ENCODE measurements at places on chromosomes 7 and 10.

DNA sequence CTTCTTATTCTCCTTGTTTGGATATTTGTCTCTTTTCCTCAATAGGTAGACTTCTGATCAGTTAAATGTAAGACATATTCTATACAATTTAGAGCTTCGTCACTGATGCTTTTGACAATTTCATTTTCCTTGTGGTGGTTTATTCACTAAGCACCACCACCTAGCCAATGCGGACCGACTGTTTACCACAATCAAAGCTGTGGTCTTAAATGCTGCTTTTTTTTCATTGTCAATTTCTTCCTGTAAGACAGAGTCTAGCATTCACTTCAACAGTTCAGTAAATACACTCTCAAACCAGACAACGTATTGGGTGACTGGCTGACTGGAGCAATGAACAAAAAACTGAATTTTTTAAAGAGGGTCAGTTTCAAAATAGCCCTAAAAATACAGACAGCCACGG is 239.0 kb downstream of the DNAJB6 start:
- no peak for DNase-seq

GRCh38 chr10:74189999-74190421 is 39.0 kb downstream of the ADK start:
- DNase-seq: peak; percentile 63

GRCh38 chr7:121500360-121501058 is 104.4 kb upstream of the FAM3C start:
- DNase-seq: no peak

GRCh38 chr7:90222811-90223725 is 11.5 kb downstream of the STEAP2 start:
- no peak for DNase-seq

GRCh38 chr10:86191686-86192085 is 174.9 kb downstream of the GRID1 start:
- DNase-seq: no peak

DNA sequence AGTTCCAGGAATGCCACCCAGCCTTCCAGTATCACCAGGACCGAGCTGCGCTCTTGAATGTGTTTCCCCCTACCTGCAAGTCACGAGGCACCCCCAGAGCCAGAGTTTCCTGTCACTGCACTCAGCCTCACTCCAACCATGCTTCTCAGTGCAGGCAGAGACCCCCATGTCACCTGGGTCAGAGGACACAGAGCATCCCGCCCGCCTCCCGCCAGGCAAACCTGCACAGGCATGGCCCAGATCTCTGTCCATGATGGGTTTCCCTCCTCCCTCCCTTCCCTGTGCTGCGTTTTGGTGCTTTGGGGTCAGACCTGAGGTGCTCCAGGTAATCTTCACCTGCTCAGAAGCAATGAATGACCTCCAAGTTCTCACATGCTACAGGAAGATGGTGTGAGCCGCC is 3.1 kb upstream of the RET start:
- no peak for DNase-seq

DNA sequence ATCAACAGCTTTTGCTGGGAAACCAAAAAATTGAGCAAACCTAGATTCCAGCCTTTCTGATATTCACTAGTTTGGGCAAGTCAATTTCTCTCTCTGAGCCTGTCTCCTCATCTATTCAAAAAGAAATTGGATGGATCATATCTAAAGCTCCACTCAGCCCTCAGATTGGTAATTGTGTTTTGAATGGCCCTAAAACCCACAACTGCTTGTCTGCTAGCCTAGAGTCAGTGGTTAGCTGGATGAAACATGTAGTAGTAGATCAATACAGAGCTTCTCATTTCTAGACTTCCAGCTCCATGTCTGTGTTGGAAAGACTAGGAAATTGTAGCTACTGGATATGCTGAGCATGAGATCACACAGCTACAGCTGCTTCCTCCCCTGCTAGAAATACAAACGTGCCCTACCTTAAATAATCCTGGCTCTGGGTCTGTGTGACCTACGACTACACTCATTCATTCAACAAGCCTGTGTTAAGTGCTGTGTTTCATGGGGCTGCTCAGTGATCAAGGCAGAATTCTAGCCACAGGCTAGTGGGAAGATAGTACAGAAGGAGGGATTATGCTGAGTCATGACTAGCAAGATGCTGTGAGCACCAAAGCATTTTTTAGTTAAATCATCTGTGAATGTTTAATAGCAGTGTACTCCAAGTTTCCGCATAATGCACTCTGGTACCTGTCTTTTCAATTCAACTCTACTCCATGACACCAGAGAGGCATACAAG is 15.7 kb downstream of the DNTT start:
- no peak for DNase-seq

DNA sequence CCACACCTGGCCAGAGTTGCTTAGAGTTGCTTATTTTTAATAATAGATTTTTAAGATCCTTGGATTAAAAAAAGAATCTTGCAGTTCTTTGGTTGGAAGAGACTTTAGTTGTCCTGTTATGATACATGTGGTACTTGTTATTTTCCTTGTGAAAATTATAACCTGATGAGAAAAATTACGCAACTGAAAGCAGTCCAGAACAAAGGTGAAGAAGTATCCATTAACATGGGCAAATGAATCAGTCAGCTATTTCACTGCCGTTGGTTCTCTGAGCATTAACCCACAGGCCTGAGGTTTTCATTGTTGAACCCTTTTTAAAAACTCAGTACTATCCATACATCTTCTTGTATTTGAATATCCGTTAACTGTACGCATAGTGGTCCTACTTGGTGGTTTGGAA is 68.2 kb downstream of the GALNT11 start:
- no peak for DNase-seq

GRCh38 chr10:121337427-121337826 is 260.8 kb downstream of the FGFR2 start:
- DNase-seq: no peak

DNA sequence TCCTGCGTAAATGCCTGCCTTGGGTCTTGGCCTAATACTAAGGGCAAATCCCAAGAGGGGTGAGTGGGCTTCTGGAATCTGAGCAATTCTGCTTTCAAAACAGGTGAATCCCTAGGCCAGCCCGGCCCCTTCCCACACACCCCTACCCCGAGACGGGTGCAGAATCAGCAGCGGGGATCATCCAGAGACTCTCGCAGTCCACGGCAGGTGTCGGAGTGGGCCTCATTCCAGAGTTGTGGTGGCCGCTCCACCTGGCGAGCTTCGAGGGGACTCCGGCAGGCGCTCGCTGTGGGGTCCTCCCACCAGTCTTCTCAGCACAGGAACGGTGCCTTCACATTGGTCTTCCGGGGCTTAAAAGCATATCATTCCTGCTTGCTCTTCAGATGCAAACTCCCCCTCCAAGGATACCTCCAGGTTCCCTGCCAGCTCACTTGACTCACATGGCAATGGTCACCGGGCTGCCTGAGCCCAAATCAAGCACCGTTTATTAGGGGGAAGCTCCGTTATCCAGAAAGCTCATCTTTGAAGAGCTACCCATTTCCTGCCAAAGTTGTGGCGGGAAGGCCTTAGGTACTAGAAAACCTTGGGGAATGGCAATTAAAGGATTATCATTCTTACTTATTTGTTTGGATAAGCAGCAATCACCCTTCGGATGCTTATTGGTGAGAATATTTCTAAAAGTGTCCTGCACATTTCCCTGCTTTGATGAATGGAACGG is 67.6 kb downstream of the PRKAG2 start:
- no peak for DNase-seq

GRCh38 chr10:101145145-101145544 is 14.0 kb downstream of the TLX1 start:
- no peak for DNase-seq

- DNase-seq: peak; percentile 30
These were observed 133.6 kb downstream of the ATXN7L1 start for GRCh38 chr7:105742787-105743186.

GRCh38 chr10:131972474-131973071 is 9.2 kb downstream of the BNIP3 start:
- peak; percentile 26 for DNase-seq

- DNase-seq: no peak
These were observed 491.7 kb downstream of the ARL4A start for GRCh38 chr7:13179011-13179582.

GRCh38 chr7:35856175-35856574 is 55.3 kb downstream of the SEPTIN7 start:
- no peak for DNase-seq

GRCh38 chr7:126685018-126685573 is 567.6 kb downstream of the GRM8 start:
- DNase-seq: no peak

GRCh38 chr10:10919976-10920375 is 97.7 kb upstream of the CELF2 start:
- no peak for DNase-seq

DNA sequence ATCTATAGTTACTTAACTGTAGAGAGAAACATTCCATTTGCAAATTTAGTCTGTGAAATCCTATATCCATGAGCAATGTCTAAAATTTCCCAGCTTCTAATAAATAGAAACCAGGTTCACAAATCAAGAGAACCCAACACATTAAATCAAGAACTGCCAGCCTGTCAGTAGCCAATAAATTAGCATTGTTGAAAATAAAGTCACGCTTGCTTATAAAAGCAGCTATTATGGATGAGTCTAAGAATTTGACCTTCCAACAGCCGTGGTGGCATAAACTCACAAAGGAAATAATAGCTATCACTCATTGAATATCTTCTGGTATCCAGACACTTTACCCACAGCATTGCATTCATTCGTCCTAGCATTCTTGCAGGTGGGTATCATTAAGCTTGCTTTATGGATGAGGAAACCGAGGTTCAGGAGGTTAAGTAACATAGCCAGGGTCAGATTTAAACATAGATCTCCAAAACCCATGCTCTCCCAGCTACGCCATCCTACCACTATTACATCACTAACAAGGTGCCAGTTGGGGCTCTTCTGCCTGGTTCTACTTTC is 260.1 kb upstream of the YAE1 start:
- no peak for DNase-seq

DNA sequence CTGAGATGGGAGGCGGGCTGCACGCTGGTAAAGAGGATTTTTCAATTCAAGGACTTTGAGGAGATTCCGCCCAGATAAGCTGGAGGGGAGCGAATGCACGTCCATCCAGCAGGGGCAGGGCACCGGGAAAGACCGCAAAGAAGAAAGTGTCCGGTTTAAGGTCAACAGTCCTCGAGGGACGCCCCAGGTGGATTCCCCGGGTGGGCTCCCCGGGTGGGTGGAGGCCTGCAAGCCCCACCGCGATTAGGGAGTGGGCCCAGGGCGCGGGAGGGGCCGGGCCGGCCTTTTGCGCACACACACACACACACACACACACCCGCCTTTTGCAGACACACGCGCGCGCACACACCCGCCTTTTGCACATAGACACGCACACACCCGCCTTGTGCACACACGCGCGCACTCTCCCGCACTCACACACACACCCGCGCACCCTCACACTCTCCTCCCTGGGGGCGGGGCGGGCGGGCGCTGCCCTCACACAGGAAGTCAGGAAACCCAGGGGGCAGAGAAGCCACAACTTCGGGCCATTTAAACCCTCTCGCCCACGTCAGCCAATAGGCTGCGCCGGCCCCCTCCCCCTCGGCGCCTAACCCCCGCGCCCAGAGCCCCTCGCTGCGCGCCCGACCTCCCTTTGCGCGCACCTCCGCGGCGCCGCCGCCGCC is 615 bp downstream of the ARHGAP12 start:
- peak; percentile 43 for DNase-seq

DNA sequence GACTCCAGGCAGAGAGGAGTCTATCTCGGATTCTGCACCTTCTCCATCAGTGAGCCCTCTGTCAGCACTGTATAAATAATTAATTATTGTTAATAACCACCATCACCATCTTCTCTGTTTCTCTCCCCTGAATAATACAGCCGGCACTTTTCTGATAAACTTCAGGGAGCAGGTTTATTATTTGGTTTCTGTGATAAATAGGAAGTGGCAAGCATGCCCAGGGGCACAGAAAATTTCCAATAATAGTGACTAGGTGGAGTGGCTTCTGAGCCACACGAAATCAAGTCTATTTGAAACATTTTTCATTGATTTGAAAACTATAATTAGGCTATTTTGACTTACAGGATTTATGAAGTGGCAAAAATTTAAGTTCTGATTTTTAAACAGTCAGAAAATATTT is 186.8 kb upstream of the TMEM229A start:
- DNase-seq: no peak

GRCh38 chr10:112294169-112294568 is 11.0 kb downstream of the TECTB start:
- DNase-seq: no peak

- DNase-seq: no peak
These were observed 28.0 kb downstream of the MICALL2 start for GRCh38 chr7:1431226-1431625.

GRCh38 chr7:70470746-70471145 is 661.2 kb upstream of the GALNT17 start:
- DNase-seq: no peak

- peak; percentile 47 for DNase-seq
These were observed 69.8 kb downstream of the MAP3K8 start for GRCh38 chr10:30503700-30504266.
